Amygdala (tissue), 56 donors: ENCODE measurements at places on chromosomes 4 and X.

GRCh38 chrX:114500622-114501021 lies 83.3 kb upstream of the HTR2C start:
- DNase-seq = no peak

DNA sequence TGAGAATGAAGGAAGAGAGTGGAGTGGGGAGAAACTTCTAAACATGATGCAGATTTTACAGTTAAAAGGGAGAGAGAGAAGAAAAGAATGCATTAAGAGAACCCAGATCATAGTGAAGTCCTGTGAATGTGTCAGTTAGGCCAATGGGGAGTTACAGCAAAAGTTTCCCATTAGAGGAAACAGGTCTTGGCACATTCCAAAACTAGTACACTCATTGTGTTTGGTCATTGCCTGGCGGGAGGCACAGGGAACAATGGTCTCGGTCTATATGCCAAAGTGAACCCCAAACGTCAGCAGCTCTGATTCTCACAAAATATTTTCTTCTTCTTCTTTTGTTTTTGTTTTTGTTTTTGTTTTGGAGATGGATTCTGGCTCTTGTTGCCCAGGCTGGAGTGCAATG lies 284.5 kb upstream of the CTSO start:
- no peak for DNase-seq

- no peak for DNase-seq
Observed at GRCh38 chrX:153793291-153793690, 884 bp downstream of the IDH3G start.

DNA sequence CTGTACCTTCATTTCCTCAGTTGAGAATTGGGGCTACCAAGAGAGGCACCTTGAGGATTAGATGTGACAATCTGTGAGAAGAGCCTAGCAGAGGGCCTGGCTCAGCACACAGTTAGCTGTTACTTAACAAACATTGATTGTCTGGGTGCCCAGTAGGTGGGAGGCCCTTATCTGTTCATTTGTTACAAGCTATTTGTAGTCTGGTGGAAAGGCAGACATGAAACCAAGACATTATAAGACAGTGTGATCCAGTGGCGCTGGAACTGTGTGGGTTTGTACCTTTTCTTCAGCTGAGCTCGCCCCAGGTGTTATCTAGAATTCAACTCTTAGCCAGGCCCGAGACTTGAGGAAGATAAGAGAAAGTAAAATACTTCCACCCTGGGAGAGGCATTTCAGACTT lies 16.9 kb downstream of the AKAP4 start:
- DNase-seq = no peak

DNA sequence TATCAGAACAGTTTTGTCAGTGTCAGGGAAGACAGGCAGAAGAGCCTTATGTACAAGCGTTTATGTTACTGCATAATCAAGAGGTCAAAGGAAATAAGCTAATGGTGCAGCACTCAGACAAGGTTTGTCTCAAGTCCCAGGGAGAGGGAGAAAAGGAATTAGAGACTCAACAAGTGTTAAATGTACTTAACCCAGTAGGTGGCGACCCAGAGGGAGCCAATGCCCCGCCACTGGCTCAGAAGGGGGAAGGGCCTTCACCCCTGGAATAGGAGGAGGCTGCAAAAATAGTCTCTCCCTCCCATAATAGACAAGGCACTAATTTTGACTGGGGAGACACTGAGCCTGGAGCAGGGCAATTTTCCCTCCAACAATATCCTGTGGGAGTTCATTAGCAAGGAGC lies 14.1 kb upstream of the PAPSS1 start:
- DNase-seq = no peak

- peak; percentile 3 for DNase-seq
Observed at GRCh38 chr4:61500883-61501282, 300.8 kb downstream of the ADGRL3 start.

DNA sequence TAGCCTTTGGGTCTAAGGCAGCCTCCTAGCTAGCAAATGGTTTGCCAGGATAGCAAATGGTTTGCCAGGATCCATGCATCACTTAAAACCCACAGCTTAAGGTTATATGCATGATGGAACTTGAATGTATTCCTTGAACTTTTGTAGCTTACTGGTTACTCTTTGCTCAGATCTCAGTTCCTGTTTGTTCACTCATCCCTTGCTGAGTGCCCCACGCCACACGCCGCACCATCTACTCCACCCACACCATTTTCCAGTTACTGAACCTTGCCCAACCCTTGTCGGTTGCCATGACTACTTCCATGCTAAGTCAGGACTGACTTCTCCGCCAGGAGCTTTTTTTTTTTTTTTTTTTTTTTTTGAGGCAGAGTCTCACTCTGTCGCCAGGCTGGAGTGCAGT lies 29.5 kb upstream of the XIAP start:
- no peak for DNase-seq

GRCh38 chr4:38724475-38724808 lies 58.3 kb downstream of the TLR10 start:
- no peak for DNase-seq

DNA sequence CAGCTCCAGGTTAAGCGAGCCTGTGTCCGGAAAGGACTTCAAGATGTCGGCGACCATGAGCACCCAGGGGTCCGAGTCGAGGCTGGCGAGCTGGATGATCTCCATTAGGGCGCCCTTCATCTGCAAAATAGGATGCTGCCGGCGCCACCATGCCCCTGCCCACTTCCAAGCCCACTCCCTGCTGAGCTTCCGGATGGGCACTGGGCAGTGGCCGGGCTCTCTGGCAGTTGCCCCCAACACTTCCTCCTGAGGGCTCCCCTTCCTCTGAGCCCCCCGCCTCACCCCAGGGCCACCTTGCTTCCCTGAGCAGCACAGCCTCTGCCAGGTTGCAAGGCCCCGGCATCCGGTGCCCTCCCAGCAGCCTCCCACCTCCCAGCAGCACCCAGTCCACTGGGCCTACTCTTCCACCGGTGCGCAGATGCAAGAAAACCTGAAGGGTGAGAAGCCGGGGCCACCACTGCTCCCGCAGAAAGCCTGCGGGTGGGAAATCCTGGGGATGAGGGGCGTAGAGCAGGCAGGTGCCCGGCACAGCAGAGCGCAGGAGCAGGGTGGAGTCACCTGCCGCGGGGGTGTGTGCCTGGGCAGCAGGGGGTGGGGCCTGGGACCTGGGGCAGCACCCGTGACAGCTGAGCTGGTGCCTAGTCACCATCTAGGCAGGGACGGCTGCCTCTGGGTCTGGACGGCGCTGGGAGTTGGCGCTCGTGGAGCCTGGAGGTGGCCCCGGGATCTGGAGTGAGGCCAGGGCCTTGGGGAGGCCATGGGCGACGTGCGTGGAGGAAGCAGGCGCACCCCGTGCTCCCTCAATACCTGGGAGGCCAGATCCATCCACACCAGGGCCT lies 17.0 kb downstream of the NELFA start:
- DNase-seq = no peak

DNA sequence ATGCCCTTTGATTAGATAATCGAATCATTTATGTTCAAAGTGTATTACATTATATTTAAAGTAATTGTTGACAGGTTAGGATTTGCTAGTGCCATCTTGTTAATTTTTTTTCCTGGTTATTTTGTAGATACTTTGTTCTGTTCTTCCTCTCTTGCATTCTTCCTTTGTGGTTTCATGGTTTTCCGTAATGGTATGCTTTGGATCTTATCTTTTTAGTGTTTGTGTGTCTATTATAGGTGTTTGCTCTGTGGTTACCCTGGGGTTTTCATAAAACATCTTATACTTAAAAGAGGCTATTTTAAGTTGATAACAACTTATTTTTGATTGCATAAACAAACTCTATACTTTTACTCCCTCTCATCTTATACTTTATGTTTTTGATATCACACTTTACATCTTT lies 108.2 kb upstream of the SRD5A3 start:
- no peak for DNase-seq
